ENCODE measurements at places on chromosomes 2 and 18. TPM values are rescaled to one million over a fixed set of nuclear protein-coding genes. Genes with fewer than 3 reads are reported as not detected.

GRCh38 chr2:101814752-101815151 lies 117.2 kb downstream of the MAP4K4 start:
- H3K27me3 ChIP-seq, result no peaks in the 10 kb centered on the region
- H3K4me1 ChIP-seq, result peaks cover 14% of the 10 kb centered on the region
- H3K4me3 ChIP-seq, result no peak overlapping the region

MALL gene
- 7.6 TPM for total RNA-seq

DNA sequence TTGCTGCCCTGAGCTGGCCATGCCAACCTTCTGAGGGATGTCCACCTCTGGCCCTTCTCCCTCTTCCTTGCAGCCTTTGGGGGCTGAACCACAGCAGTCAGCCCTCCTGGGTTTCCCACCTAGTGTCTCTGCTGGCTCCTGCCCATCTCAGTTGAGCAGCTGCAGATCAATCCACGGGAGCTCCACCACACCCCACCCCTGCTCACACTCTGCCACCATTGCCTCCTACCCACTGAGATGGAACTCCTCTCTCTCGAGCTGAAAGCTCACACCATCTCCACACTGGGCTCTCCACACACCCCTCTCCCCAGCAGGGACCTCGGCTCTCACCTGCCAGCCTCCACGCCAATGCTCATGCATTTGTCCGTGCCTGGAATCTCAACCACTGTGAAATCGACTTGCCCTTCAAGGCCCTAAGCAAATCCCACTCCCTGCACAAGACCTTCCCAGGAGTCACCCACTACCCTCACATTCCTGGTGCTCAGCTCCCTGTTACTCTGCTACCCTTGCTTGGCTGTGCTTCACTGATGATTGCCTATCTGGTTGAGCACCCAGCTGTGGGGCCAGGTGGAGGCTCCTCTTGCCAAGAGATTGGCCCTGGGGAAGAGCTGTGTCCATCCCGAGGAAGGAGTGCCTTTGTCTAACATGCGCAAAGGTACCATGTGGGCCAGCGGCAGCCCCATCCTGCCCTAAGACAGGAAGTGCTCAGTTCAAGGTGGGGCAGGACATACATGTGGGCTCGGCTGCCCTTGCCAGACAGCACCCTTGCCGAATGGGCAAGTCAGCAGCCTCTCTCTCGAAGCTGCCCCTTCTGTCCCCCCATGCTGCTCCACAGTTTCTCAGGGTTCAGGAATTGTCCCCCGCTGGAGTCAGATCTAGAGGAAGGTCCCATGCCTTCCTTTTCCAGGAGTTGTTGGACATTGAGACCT lies 208.7 kb downstream of the CYP26B1 start:
- no peak overlapping the region for H3K4me3 ChIP-seq
- H3K36me3 ChIP-seq, result no peaks in the 10 kb centered on the region
- H3K27me3 ChIP-seq, result no peaks in the 10 kb centered on the region
- no peak for DNase-seq

CHN1 gene
- 30.1 TPM for total RNA-seq

DNA sequence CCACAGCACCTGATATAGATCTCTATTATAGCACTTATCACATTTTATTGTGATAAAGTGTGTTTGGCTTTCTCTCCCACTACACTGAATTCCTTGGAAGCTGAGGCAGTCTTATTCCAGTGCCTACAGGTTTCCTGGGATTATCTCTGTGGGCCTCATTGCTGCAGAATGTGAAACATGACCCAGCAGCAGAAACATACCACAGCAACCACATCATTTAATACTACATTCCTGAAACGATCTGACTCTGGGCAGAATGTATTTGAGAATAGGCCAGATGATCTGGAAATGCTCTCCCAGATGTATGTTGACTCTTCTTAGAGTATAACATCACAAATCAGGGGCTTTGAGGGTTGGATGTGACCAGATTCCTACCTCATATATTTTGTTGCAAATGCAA lies 323.5 kb upstream of the TANK start:
- no peak overlapping the region for H3K4me3 ChIP-seq
- no peak overlapping the region for H3K27ac ChIP-seq
- no peaks in the 10 kb centered on the region for H3K27me3 ChIP-seq
- no peaks in the 10 kb centered on the region for H3K36me3 ChIP-seq
- no peak for DNase-seq
- no peaks in the 10 kb centered on the region for H3K4me1 ChIP-seq

NR4A2 gene
- 3.2 TPM for total RNA-seq

ZNF519 gene
- total RNA-seq, result 12.6 TPM

GRCh38 chr18:3525870-3526420 lies 76.0 kb downstream of the TGIF1 start:
- H3K27me3 ChIP-seq, result no peaks in the 10 kb centered on the region
- H3K4me3 ChIP-seq, result no peak overlapping the region
- H3K4me1 ChIP-seq, result peaks cover 31% of the 10 kb centered on the region

DNA sequence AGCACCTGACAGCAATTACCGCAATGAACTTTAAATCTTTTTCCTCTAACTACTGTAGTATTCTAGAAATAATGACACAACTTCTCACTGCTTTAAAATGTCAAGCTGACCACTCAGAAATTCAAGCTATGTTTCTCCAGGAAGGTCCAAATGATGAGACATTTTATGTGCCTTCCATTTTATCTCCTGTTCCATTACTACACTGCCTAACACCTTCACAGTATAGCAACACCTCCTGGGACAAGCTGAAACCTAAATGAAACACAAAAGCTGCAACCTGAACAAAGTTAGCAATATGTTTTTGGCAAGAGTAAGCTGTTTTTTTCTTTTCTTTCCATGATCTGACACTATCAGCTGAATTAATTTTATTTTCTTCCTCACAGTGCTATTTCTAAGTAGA lies 81.9 kb downstream of the IKZF2 start:
- H3K27ac ChIP-seq, result no peak overlapping the region
- no peaks in the 10 kb centered on the region for H3K27me3 ChIP-seq
- H3K36me3 ChIP-seq, result no peaks in the 10 kb centered on the region

DNA sequence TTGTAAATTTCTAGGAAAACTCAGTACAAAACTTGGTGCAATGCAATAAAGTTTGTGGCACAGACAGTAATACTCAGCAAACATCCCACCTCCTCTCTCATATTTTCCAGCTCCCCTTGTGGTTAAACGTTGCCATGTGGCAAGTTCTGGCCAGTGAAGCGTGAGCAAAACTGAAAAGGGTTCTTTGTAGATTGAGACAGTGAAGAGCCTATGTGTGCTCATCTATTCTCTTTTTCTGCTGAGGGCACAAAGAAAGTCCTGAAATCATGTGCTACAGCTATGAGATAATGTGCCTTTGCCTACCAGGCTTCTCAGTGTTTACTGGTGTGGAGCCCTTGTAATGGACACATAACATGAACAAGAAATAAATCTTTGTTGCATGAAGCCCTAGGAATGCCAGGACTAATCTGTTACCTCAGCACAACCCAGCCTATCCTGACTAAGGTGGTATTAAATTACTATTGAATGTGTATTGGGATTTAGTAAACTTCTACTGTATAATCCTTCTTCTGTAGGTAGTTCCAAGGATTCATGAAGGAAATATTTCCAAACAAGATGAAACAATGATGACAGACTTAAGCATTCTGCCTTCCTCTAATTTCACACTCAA lies 13.0 kb upstream of the TYMS start:
- DNase-seq, result no peak
- no peaks in the 10 kb centered on the region for H3K27me3 ChIP-seq
- H3K4me1 ChIP-seq, result no peaks in the 10 kb centered on the region
- no peaks in the 10 kb centered on the region for H3K36me3 ChIP-seq
- H3K4me3 ChIP-seq, result no peak overlapping the region

GREB1L gene
- total RNA-seq, result 40.6 TPM

DNA sequence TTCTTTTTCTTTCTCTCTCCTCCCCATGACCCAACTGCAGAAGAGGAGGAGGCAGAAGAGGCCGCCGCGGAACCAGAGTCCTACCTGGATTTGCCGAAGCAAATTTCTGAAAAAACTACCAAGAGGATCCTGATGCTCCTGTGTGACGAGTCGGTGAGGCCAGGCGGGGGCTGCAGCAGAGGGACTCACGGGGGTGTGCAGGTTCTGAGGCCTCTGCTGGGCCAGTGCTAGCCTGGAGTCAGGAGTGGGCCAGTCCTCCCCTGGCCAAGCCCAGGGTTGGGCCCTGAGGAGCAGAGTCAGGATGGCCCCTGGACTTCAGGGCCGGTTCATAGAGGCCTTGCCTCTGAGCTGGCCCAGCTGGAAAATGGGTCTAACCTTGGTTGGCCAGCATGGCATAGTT lies 29.3 kb downstream of the OTOF start:
- DNase-seq, result no peak
- no peak overlapping the region for H3K4me3 ChIP-seq
- no peaks in the 10 kb centered on the region for H3K27me3 ChIP-seq
- no peaks in the 10 kb centered on the region for H3K36me3 ChIP-seq
- H3K27ac ChIP-seq, result no peak overlapping the region

DNA sequence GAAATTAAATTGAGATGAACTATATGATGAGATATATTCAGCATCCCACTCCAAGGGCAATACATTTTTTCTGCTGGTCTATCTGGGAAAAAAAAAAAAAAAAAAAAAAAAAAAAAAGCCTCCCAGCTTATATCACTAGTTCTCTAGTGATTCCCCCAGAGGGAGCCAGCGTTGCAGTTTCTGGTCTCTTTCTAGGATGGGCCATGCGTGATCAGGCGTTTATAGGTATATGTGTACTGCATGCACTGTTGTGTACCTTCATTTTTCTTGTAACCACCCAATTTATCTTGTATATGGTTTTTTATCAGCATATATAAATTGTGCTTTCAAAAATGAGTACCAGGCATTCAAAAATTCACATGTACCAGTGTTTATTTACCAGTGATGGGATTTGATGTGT lies 35.1 kb downstream of the DCDC2C start:
- no peak overlapping the region for H3K27ac ChIP-seq
- no peaks in the 10 kb centered on the region for H3K27me3 ChIP-seq
- no peaks in the 10 kb centered on the region for H3K36me3 ChIP-seq
- DNase-seq, result no peak

DNA sequence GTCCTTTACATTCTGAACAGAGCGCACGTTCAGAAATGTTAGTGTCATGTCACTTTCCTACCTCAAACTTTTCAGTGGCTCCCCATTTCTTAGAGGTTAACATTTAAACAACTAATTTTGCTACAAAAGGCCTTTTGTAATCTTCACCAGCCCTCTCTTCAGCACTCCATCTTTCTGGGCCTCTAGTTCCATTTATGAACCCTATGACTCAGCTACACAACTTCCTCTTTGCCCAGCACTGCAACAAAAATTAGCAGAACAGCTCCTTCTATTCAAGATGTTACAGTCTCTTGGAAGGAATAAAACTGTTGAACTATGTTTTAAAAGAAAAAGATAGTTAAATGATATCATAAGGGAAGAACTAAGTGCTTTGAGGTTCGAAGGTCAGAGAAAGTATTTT lies 139.9 kb downstream of the VWC2L start:
- H3K4me3 ChIP-seq, result no peak overlapping the region
- H3K27ac ChIP-seq, result no peak overlapping the region
- no peaks in the 10 kb centered on the region for H3K4me1 ChIP-seq
- no peaks in the 10 kb centered on the region for H3K36me3 ChIP-seq
- no peaks in the 10 kb centered on the region for H3K27me3 ChIP-seq

ITGAV gene
- 62.2 TPM for total RNA-seq

CENPA gene
- total RNA-seq, result 2.8 TPM

RUFY4 gene
- 0.39 TPM for total RNA-seq

AGBL5 gene
- 294 TPM for total RNA-seq

- no peaks in the 10 kb centered on the region for H3K36me3 ChIP-seq
- H3K27me3 ChIP-seq, result no peaks in the 10 kb centered on the region
- no peak for DNase-seq
- H3K4me3 ChIP-seq, result no peak overlapping the region
Observed at GRCh38 chr2:57291209-57291608, 755.4 kb upstream of the VRK2 start.

DNA sequence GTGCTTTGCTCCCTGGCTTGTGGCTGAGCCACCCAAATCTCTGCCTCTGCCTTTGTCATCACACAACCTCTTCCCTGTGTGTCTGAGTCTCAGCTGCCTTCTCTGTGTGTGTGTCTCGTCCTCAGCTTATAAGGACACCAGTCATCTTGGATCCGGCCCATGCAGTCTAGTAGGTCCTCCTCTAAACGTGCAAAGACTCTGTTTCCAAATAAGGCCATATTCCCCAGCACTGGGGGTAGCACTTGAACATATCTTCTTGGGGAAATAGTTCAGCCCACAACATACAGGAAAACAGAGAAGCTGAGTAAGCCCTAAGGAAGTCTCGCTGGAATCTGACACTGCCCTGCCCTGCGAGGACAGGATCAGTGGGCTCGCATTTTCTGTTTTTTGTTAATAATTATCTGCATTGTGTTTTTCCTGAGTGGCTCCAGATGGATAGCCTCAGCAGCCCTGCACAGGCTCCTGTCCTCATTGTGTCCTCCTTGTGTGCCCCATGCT lies 42.1 kb downstream of the MTCL1 start:
- no peak for DNase-seq
- H3K4me3 ChIP-seq, result no peak overlapping the region
- no peak overlapping the region for H3K27ac ChIP-seq
- no peaks in the 10 kb centered on the region for H3K4me1 ChIP-seq
- no peaks in the 10 kb centered on the region for H3K27me3 ChIP-seq
- no peaks in the 10 kb centered on the region for H3K36me3 ChIP-seq

- no peak overlapping the region for H3K27ac ChIP-seq
- H3K4me1 ChIP-seq, result no peaks in the 10 kb centered on the region
- no peak overlapping the region for H3K4me3 ChIP-seq
- no peaks in the 10 kb centered on the region for H3K36me3 ChIP-seq
- DNase-seq, result no peak
Observed at GRCh38 chr2:59691518-59692190, 861.8 kb downstream of the BCL11A start.

BMP10 gene
- total RNA-seq, result not detected

MC4R gene
- not detected for total RNA-seq

DTNB gene
- total RNA-seq, result 47.3 TPM

DNA sequence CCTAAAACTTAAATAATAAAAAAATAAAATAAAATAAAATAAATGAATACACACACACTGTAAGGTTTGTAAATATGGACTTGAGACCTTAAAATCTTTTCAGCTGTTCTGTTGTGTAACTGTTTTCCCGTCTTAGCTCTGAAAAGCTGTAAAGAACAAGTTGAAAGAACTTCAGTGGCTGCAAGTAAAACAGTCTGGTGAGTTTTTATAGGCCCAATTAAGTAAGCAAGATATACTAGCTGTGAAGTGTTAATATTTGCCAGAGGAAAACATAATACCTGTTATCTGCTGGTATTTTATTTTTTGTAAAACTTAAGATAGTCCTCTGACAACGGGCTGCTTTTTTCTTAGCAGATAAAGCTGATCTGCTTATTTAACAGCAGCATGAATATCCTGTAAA lies 176.9 kb upstream of the NRP2 start:
- no peaks in the 10 kb centered on the region for H3K36me3 ChIP-seq
- no peak for DNase-seq
- H3K4me3 ChIP-seq, result no peak overlapping the region
- H3K27me3 ChIP-seq, result no peaks in the 10 kb centered on the region
- H3K4me1 ChIP-seq, result no peaks in the 10 kb centered on the region

CCDC141 gene
- 25.9 TPM for total RNA-seq

SP140 gene
- total RNA-seq, result 2.0 TPM

DNA sequence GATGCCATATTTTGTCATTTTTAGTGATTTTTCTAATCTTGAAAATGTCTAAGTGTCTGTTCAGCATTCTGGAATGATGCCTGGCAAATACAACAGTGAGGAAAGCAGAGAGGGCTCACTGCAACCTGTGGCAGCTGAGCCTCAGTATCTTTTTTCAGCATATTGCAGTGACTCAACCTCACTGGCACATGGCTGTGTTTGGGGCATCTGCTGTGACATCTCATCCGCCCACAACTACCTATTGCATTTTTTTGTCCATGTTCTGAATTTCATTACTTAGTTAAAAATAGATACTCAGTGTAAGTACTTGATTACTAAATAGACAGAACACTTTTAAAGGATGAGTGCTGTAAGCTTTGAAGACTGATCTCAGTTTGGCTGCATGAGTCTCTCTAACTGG lies 10.7 kb downstream of the BABAM2 start:
- no peaks in the 10 kb centered on the region for H3K4me1 ChIP-seq
- no peaks in the 10 kb centered on the region for H3K27me3 ChIP-seq
- H3K4me3 ChIP-seq, result no peak overlapping the region
- no peak overlapping the region for H3K27ac ChIP-seq

GREB1 gene
- 136 TPM for total RNA-seq

Data from testis (tissue), 5 donors.